ENCODE measurements at places on chromosomes 16 and 17. TPM values are rescaled to one million over a fixed set of nuclear protein-coding genes. Genes with fewer than 3 reads are reported as not detected.

CLEC3A gene
- polyA plus RNA-seq, result not detected

DNA sequence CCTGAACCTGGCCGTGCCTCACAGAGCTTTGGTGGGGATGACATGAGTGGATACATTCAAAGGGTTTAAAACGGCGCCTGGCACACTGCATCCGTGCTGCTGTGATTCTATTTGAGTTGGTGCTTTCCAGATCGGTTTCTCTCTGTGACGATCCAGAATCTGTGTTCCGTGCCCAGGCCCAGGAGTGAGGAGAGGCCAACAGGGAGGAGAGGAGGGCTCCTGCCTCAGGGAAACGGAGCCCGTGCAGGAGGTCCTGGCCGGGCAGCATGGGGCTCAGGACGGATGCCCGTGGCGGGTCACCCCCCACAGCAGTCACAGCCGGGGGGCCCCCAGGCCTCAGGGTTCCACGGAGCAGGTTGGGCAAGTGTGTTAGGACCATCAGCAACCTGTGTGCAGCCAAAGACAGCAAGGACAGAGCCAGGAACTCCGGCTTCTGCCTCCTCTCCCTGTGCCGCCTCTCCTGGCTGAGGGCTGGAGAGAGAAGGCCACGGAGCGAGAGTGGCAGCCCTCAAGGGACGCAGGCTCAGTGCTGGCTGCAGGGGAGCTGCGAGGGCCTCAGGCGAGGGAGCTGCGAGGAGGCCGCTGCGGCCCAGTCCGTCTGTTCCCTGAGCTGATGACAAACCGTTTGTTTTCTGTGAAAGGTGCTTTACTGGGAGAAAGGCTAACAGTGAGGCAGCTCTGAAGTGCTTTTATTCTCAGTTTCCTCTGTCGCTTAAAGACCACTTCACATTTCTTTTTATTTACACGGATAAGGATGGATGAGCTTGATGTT lies 99.3 kb downstream of the METRNL start:
- DNase-seq, result no peak

DNA sequence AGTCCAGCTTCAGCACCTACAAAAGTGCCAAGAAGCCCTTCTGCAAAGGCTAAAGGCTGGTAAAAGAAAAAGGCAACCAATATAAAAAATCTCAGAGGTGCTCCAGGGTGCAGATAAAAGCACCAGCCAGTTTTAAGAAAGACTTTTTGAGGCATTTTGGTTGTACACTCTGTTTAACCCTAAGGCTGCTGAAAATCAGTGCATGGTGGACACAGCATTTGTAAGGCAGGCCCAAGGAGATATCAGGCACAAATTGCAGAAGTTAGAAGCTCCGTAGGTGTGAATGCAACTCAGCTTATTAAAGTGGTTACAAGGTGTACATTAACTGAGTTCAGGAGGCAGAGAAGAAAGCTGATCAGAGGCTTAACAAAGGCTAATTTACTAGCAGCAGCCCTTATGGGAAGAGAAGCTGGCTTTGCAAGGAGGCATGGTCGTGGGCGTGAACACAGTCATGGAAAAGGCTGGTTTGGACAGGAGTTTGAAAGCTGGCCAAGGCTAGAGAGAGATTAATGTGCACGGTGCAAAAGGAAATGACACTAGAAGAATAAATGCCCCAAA lies 21.1 kb downstream of the ACSM1 start:
- DNase-seq, result no peak

KLHL10 gene
- not detected for polyA plus RNA-seq

DNA sequence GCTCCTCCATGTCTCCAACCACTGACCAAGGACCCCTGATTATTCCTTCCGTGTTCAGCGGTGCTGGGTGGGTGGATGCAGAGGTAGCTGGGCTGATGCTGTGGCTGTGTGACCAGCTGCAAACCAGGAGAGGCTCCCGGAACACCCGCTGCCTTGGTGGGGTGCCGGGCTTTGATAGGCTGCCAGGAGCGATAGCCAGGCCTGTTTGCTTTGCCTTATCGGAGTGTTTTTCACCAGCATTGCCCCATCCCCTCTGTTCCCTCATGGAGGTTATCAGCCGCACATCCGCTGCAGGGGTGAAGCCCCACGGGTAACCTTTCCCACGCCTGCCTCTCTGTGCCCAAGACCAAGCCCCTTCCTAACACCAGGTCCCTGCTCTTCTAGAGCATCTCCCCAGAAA lies 354.3 kb downstream of the C16orf95 start:
- DNase-seq, result no peak

GRCh38 chr17:18141210-18141803 lies 32.8 kb downstream of the MYO15A start:
- peak; percentile 53 for DNase-seq

GRCh38 chr16:86680661-86681030 lies 102.3 kb downstream of the FOXL1 start:
- DNase-seq, result no peak

GRB2 gene
- polyA plus RNA-seq, result 157 TPM

OR2C1 gene
- polyA plus RNA-seq, result 0.50 TPM
